Epithelial cell of alveolus of lung (primary cell): ENCODE measurements at places on chromosomes 4 and X. TPM values are rescaled to one million over a fixed set of nuclear protein-coding genes. Genes with fewer than 3 reads are reported as not detected.

The GPRASP1 gene
- total RNA-seq: 0.65 and 1.2 TPM in 2 replicates

The MORF4L2 gene
- 339 and 350 TPM in 2 replicates for total RNA-seq

The PSMD10 gene
- total RNA-seq: 52.0 and 70.6 TPM in 2 replicates

The BEX5 gene
- not detected in 2 replicates for total RNA-seq

The F9 gene
- total RNA-seq: not detected in 2 replicates

The BEX4 gene
- 20.3 and 21.2 TPM in 2 replicates for total RNA-seq

The UGT2B17 gene
- not detected in 2 replicates for total RNA-seq

The FDCSP gene
- 7.7 and 11.6 TPM in 2 replicates for total RNA-seq

The BANK1 gene
- total RNA-seq: 0.13 TPM in 1 of 2 replicates, not detected in the other

The TRIM75 gene
- total RNA-seq: not detected in 2 replicates

The CCNA2 gene
- total RNA-seq: 35.6 and 66.3 TPM in 2 replicates

The PNMA6A gene
- 0.65 and 0.80 TPM in 2 replicates for total RNA-seq

The FMR1NB gene
- total RNA-seq: not detected in 2 replicates

The HTRA3 gene
- total RNA-seq: 10.3 and 79.3 TPM in 2 replicates

The TMEM129 gene
- 38.9 and 93.8 TPM in 2 replicates for total RNA-seq

The MAGEB4 gene
- not detected in 2 replicates for total RNA-seq

The NLGN4X gene
- total RNA-seq: 0.32 and 0.65 TPM in 2 replicates

The NWD2 gene
- not detected in 2 replicates for total RNA-seq

The OTUD6A gene
- total RNA-seq: not detected in 2 replicates

The CPZ gene
- 0.91 and 8.3 TPM in 2 replicates for total RNA-seq

The KCTD8 gene
- total RNA-seq: 0.16 and 0.78 TPM in 2 replicates

The CYSLTR1 gene
- total RNA-seq: not detected in 2 replicates

The CXCL11 gene
- 1.0 TPM in 1 of 2 replicates, not detected in the other for total RNA-seq

The AMTN gene
- total RNA-seq: not detected in 2 replicates

The SLC26A1 gene
- not detected in 2 replicates for total RNA-seq

The RIPPLY1 gene
- total RNA-seq: not detected in 2 replicates

The TMPRSS11A gene
- total RNA-seq: not detected in 2 replicates

The TLR10 gene
- total RNA-seq: 0.13 TPM in 1 of 2 replicates, not detected in the other

The MAGEH1 gene
- total RNA-seq: 37.1 and 61.3 TPM in 2 replicates

The HELT gene
- total RNA-seq: not detected in 2 replicates

The MGST2 gene
- total RNA-seq: 19.7 and 26.8 TPM in 2 replicates

The LANCL3 gene
- under 0.01 and 0.26 TPM in 2 replicates for total RNA-seq

The PNCK gene
- total RNA-seq: 2.0 TPM in 1 of 2 replicates, not detected in the other

The SH3RF1 gene
- 11.9 and 17.9 TPM in 2 replicates for total RNA-seq

The F8A2 gene
- not detected in 2 replicates for total RNA-seq

The SOX3 gene
- total RNA-seq: not detected in 2 replicates

The IL21 gene
- total RNA-seq: not detected in 2 replicates

The NLRP2B gene
- total RNA-seq: not detected in 2 replicates

The STK26 gene
- 6.6 and 10.9 TPM in 2 replicates for total RNA-seq

The ZNF732 gene
- 0.32 and 0.65 TPM in 2 replicates for total RNA-seq

The ADGRA3 gene
- 33.0 and 54.2 TPM in 2 replicates for total RNA-seq

The MSX1 gene
- total RNA-seq: 1.2 and 2.2 TPM in 2 replicates

The GAGE13 gene
- total RNA-seq: not detected in 2 replicates

The EVC gene
- total RNA-seq: 19.9 and 21.2 TPM in 2 replicates

The HMGB3 gene
- 17.3 and 18.0 TPM in 2 replicates for total RNA-seq

The P2RY4 gene
- total RNA-seq: 0.13 TPM in 1 of 2 replicates, not detected in the other

The MTMR8 gene
- 0.08 and 0.13 TPM in 2 replicates for total RNA-seq

The BGN gene
- 37.9 and 67.1 TPM in 2 replicates for total RNA-seq
